AG09319 (cell line): ENCODE measurements at places on chromosomes 12 and 14.

DNA sequence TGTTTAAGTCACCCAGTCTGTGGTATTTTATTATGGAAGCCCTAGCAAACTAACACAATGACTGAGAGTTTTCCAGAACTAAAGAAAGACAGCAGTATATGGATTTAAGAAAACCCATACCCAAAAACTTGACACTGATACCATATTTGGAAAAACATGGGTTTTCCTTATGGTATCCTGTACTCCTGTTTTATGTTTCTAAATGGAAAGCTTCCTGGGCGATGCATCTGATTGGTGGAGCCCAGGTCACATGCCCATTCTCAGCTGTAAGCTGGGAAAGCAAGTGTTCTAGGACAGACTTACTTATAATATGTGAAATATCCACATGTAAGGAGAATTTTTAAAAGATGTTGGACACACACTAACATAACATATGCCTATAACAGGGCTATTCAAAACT is 4.5 kb upstream of the RNASE4 start:
- no peak for DNase-seq

DNA sequence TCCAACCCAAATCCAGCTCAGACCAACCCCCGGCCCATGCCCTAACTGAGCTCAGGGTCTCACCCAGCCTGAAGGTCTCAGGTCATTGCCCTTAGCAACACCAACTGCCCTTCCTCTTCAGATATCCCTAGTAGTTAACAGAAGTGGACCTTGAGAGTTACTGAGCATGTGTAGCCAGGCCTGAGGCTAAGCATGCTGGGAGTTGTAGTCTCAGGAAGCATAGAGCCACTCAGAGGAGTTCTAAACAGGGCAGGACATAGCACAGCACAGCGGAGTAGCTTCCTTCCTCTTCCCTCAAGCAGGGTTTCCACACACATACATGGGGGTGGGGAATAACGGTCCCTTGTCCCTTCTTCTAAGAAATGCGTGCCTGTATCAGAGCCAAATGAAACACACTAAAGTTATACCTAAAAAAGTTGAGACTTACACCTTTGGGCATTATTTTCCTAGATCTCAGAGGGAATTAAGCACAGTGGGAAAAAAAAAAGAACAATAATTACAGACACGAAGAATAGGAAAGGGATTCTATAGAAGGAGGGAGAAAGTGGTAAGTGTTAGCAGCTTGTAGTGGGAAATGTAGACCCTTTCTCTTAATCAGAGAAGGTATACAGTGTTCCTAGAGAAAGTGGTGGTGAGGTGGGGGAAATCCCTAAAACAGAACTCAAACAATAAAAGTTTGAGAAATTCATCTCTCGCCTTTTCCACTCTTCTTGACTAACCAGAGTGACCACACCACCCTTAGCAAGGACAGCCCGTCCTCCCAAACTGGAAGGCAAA is 4.4 kb downstream of the KMT2D start:
- peak; percentile 34 for DNase-seq

DNA sequence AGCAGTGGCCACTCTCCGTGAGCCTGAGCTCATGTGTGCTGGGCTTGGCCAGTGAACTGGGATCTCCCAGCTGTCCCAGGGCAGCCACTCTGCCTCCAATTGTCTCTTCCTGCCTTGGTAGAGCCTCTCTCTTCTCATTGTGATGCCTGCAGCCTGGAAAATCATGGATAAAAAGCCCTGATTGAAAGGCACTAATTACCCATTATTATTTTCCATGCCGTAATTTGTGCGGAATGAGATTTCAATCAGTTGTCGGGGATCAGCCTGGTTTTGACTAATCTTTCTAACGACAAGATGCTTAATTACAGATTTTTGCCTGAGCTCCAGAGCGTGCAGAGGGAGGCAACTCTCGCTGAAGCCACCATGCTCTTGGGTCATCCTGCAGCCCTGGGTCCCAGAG is 52.7 kb downstream of the ESRRB start:
- DNase-seq = no peak

DNA sequence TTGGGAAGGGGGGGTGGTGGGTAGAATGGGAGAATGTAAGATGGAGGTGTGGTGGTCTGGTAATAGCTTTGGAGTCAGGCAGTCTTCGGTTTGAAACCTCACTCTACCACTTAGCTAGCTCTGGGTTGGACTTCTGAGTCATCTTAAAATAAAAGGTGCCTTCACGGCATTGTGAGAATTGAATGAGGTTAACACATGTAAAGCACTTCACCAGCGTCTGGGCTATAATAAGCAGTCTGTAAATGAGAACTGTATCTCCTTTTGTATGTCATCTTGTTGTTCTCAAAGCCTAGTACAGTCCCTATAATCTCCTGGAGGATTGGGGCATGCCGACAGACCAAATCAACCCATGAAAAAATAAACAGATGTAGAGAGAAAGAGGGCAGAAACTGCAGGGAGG is 11.2 kb downstream of the C2CD5 start:
- no peak for DNase-seq

DNA sequence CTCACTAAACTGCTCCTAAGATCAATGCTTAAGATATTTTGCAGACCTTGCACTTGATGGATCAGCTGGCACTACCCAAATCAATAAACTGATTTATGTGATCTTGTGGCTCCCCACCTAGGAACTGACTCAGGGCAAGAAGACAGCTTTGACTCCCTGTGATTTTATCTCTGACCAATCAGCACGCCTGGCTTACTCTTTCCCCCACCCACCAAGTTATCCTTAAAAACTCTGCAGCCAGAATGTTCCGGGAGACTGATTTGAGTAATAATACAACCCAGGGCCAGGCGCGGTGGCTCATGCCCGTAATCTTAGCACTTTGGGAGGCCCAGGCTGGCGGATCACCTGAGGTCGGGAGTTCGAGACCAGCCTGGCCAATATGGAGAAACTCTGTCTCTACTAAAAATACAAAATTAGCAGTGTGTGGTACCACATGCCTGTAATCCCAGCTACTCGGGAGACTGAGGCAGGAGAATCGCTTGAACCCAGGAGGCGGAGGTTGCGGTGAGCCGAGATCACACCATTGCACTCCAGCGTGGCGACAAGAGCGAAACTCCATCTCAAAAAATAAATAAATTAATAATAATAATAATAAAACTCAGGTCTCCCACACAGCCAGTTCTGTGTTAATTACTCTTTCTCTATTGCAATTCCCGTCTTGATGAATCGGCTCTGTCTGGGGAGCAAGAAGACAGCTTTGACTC is 12.0 kb downstream of the MORN3 start:
- no peak for DNase-seq

DNA sequence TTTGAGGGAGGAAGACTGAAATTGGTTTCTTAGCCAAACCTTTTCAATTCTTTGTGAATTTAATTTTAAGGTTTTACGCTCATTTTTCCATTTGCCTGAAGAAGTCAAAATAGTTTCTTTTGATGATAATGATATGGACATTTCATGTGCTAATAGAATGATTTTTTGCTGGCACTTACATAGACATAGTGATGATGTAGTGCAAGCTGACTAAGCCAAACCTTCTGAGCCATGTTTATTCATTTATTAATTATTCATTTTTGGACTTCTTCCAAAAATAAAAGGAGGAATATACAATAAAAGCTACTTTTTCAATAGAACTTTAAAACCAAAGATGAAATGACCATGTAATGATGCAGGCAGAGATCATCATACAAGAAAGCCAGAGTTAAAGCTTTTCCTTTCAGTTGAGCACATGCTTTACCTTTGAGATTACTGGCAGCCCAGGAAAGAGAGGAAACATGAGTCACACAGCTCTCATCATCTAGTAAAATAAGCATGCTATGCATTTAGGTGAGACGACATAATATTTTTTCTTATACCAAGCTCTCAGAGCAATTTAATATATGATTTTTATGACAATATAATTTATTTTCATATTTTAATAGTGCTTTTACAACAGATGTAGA is 24.8 kb downstream of the KCNA1 start:
- DNase-seq = no peak

- DNase-seq = no peak
Measured at GRCh38 chr12:106032623-106032925, 106.2 kb downstream of the NUAK1 start.
